ENCODE measurements at places on chromosomes 13 and 19.

- no peak for DNase-seq
Observed at GRCh38 chr13:46546084-46546768, 6.7 kb upstream of the LRCH1 start.

DNA sequence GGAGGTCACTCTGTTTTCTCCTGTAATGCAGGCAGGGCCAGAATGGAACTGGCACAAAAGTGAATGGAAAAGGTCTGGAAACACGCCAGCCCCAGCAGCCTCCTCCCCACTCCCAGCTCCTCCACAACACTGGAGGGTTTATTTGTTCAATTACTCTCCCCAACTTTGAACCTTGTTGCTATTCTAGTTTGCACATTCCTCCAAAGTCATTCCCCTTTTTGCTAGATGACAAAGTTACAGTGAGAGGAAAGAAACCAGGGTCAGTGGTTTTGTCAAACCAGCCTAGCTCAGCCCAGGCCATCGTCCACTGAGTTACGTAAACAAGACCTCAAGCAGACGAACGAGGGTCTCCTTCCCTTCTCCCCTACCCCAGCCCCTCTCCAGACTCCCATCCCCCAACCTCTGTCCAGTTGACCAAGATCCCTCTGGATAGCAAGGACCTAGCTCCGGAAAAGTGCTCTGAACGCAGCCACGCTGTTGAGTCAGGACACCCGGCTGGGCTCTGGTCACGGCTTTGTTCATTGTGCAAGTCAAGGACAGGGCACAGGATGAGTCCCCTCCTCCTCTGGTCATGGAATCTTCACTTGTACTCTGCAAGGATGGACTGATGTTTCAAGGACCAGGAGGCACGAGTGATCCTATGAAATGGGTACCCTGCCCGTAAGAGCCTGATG, 180.0 kb downstream of the USP12 start:
- DNase-seq, result no peak

GRCh38 chr19:33437821-33438671, 64.5 kb downstream of the CEBPG start:
- DNase-seq, result no peak

DNA sequence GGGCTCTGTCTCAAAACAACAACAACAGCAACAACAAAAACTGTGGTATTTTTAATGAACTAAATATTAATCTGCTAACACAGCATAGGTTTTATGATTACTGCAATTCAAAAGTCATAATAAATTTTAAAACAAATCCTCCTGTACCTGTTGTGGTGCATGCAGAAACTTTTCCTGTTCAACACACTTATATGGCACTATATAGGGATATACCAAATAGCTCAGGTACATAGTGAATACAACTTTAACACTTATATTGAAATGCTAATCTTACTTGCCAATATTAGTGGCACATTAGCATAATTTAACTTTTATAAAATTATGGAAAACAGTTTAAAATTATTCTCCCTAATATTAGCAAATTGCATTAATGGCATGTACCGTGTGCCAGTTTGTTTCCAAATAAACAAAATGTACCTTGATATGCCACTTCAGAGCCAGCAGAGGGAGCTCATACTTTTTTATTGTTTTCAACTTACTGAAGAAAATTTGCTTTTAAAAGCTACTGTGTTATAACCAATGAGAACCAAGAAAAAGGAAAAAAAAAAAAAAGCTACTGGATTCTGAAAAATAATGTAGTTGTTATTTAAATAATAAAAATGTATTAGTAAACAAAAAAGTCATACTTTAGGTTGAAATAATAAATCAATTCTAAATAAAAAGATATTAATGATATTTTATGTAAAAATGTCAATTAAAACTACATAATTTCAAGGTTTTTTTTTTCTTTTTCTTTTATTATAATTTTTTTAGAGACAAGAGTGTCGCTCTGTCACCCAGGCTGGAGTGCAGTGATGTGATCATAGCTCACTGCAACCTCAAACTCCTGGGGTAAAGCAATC, 18.0 kb upstream of the RBM26 start:
- DNase-seq, result peak; percentile 62

DNA sequence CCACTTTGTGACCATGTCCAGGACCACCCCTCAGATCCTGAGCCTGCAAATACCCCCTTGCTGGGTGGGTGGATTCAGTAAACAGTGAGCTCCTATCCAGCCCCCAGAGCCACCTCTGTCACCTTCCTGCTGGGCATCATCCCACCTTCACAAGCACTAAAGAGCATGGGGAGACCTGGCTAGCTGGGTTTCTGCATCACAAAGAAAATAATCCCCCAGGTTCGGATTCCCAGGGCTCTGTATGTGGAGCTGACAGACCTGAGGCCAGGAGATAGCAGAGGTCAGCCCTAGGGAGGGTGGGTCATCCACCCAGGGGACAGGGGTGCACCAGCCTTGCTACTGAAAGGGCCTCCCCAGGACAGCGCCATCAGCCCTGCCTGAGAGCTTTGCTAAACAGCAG, 7.7 kb upstream of the CEACAM7 start:
- no peak for DNase-seq

- peak; percentile 56 for DNase-seq
Observed at GRCh38 chr13:30735025-30735871, at the start of gene ALOX5AP. TSS of gene ALOX5AP (plus strand) at chr13:30735543. CDS start at chr13:30735606, 63 bp downstream.

GRCh38 chr19:52646571-52647217, 8.5 kb upstream of the ZNF83 start:
- DNase-seq, result no peak

DNA sequence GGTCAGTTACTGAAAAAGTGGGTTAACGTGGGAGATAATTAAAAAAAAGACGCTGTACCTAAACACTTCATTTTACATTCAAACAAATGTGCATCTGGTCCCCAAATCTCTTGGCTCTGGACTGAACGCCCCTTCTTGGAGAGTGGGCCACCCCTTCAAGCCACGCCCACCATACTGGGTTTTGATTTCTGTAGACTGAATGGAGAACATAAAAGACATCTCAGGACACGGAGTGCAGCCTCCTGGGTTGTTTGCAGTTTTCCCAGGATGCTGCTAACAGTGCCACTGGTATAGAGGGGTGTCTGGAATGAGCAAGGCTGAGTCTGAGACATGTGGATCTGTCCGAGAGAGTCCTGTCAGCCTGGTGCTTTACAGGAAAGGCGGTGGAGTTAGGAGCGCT, 10.6 kb downstream of the TFDP1 start:
- DNase-seq, result no peak

GRCh38 chr13:99722931-99723330, 221.7 kb downstream of the TM9SF2 start:
- DNase-seq, result no peak

DNA sequence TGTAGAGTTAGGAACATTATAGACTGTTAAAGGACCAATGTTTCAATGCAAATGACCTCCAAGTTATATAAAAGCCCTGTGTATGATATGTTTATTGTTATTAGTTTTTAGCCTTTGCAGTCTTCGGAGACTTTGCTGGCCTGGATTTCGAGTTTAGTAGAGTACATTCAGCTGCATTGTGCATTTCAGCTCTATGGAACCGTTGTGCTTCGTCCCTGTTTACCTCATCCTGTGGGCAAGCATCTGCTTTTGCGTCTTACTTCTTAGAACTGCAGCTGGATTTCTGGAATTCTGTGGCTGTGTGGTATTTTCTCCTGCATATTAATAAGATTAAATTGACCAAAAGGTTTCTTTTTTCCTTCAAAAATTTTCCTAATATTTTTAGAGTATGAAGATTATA, 138.6 kb downstream of the KCNRG start:
- no peak for DNase-seq

GRCh38 chr19:55275851-55276719, 3.8 kb downstream of the HSPBP1 start:
- peak; percentile 47 for DNase-seq

DNA sequence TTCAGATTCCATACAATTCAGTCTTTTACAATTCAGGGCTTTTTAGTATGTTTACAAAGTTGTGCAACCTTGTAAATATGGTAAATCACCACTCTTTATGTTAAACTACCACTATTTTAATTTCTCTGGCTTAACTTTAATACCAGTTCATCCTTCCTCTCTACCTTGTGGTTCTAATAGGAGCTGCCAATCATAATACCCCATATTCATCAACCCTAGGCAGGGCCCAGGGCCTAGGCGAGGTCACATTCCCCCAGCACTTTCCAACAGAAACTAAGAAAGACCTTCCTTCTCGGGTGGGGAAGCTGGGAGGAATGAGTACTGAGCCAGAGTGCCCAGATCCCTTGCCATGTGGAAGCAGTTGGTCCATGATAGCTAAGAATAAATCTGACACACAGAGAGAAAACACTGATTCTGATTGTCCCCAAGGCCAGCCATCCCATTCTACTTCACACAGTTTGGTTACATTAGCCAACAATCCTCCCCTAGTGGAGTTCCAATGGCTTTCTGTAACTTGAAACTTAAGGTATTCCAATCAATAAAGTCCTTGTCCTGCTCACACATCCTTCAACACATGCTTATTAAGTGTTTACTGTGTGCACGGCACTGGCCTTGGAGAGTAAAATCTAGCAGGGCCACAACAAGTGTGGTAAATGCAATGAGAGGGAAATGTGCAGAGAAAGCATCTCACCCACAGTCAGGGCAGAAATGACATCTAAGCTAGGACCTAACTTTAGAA, 76.8 kb downstream of the NUFIP1 start:
- DNase-seq, result no peak

DNA sequence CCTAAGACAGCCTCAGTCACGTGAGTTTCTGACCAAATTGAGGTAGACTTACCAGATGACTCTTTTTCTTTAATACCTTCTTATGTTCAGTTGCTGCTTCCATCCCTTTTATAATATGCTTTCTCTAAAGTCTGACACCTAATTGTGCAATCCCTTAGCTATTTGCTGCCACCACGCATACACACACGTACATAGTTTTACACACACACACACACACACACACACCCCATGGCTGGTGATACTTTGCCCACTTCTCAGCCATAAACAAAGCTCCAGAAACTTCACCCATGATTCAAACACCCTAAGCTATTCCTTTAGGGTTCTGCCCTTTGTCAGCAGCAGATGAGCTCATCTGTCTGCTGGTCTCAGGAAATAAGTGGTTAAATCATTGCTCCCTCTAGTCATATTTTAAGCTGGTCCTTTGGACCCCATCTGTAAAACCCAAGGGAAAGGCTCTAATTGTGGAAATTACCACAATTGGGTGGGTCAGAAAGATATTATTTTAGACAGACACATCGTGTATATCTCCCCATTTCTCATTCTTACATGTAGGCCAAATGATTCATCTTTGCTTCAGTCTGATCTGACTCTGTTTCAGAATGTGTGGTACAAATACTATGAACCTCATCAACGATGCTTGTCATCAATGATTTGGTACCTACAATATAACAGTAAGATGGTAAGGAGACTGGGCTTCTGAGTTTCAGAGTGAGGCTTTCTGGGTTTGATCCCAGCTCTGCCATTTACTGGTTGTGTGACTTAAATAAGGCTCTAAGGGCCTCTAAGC, 69.2 kb downstream of the NALCN start:
- no peak for DNase-seq

DNA sequence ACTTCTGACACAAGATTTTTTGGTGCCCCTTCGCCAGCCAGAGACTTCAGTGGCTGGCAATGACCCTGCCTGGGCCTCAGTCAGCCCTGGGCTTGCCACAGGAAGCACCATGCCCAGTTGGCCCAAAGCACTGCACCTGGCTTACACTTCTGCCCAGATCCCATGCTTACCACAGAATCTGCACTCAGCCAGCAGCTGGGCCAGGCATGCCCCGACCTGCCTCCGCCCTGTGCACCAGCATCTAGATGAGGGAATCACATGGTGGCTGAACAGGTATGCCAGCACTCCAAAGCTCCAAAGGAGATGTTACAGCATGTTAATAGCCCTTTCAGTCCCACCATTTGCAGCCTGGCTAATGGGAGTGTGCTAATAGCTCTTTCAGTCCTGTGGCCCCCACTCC, 690.9 kb downstream of the SLITRK6 start:
- no peak for DNase-seq

DNA sequence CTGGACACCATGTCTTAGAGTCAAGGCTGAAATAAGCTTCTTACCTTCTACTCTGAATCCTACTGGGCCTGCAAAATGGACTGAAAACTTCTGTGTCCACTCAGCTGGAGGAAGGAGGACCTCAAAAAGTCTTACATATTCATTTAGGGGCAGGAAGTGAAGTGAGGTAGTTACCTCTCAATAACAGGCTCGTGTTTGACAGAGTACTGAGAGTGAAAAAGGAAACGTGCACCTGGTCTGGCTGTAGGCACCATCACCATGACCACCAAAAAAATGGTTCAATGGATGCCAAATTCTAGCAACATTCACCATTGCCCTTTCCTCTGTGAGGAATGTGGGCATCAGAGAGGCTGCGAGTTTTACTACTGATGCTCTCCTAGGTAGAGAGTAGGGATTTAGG, 176.2 kb downstream of the RFC3 start:
- DNase-seq, result no peak

- DNase-seq, result no peak
Observed at GRCh38 chr19:50667759-50668231, 18.6 kb downstream of the C19orf81 start.

GRCh38 chr19:32570081-32570785, 10.8 kb upstream of the PDCD5 start:
- DNase-seq, result peak; percentile 44

GRCh38 chr19:16654140-16654539, 5.8 kb downstream of the SMIM7 start:
- no peak for DNase-seq

DNA sequence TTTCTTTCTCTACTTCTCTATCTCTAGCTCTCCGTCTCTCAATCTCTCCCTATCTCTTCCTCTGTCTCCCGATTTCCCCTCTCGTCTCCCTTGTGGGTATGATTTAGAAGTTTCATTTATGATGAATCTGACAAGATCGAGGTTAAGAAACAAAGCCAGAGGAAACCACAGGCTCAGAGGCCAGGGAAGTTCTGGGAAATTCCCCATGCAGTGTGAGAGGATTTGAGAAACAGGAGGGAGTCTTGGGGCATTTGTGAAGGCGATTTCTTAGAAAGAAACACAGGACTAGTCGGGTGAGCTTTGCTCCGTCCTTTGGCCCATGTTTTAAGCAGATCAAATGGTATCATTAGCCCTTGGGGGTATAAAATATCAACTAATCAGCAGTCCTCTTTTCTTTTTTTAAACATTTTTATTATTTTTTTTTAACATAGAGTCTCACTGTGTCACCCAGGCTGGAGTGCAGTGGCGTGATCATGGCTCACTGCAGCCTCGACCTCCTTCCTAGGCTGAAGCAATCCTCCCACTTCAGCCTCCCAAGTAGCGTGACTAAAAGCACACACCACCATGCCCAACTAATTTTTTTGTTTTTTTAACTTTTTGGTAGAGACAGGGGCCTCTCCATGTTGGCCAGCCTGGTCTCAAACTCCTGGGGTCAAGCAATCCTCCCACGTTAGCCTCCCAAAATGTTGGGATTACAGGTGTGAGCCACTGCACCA, 25.8 kb downstream of the TNFSF9 start:
- DNase-seq, result no peak

- peak; percentile 2 for DNase-seq
Observed at GRCh38 chr13:98919566-98919965, 58.3 kb downstream of the DOCK9 start.

DNA sequence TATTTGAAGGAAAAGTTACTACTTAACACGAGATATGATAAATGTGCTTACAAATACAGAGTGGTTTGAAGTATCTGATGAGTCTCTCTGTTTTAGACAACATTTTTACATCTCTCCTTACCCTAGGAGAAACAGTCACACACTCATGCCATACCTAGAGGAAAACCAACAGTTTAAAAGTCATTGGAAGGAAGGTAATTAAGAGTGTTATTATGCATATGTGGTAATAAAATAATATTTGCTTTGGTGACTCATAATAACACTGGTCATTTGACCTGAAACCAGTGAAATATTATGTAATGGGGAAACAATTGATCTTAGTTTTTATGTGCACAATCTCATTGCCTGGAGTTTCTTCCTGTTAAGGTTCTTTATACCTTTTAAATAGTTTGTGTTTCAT, 136.9 kb upstream of the SOX21 start:
- DNase-seq, result no peak

- DNase-seq, result no peak
Observed at GRCh38 chr13:98273067-98273823, 96.2 kb upstream of the RNF113B start.

Data from CD4-positive, alpha-beta T cell treated with Interleukin-4 for 4 hours (primary cell).